ENCODE measurements at places on chromosomes 4 and X.

DNA sequence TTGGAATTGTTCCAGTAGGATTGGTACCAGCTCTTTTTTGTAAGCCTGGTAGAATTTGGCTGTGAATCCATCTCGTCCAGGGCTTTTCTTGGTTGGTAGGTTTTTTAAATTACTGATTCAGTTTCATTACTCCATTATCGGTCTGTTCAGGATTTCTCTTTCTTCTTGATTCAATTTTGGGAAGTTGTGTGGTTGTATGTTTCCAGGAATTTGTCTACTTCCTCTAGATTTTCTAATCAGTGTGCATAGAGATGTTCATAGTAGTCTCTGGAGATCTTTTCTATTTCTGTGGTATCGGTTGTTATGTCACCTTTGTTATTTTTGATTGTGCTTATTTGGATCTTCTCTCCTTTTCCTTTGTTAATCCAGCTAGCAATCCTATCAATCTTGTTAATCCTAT is 248.7 kb downstream of the ARHGAP10 start:
- DNase-seq: no peak

GRCh38 chrX:16842684-16843083 is 27.5 kb downstream of the RBBP7 start:
- DNase-seq: no peak

DNA sequence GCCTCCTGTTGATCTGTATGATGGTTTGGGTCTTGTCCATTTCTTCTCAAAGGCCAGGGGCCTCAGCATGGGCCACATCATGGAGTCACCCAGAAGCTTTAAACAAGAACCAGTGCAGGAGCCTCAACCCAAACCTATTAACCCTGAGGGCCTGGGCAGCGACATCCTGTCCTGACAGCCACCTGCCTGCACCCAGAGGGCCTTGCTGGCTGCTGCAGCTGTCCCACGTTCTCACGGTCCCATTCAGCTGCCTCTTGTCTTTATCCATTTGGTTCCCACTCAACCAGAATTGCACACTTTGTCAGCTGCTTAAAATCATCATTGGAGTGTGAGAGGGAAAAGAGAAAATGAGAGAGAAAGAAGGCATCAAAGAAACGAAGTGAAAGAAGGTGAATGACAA is 21.6 kb downstream of the C4orf50 start:
- DNase-seq: no peak

- peak; percentile 9 for DNase-seq
These were observed 59.4 kb upstream of the ARSJ start for GRCh38 chr4:114038762-114039387.

- no peak for DNase-seq
These were observed 18.7 kb upstream of the ZNF185 start for GRCh38 chrX:152878976-152879755.
